Hepatic stellate cell (primary cell): ENCODE measurements at places on chromosomes 5 and 9.

DNA sequence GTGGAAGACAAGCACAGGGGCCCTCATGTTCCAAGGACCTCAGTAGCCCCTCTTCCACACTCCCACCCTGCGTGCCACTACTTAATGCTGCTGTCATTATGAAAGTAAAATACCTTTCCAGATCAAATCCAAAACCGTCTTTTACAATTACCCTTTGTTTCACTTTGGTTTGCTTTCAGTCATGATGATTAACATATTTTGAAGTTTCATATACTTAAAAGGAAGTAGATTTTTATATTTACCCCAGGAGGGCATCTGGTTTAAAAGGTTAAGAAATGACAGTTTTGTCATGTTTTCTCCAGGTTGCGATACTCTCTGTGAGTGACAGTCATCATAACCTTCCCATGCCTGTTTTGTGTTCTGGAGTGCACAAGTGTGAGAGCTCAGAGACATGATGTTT is 13.5 kb upstream of the MAP1B start:
- DNase-seq = no peak

DNA sequence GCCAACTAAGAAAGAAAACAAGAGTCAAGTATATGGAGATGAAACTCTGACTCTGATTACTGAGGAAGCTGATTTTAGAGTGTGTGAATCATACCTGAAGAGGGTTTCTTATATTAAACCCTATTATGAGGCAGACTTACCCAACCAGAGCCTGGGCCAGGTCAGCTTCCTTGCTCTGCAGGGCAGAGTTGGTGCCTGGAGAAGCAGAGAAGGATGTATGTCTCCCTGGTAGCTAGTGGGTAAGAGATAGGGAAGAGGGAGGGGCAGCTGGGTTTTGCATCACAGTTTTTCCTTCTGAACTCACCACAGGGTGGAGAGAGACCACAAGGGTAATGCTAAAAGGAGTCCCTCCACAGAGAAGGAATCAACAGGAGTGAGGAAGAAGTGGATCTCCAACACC is 104.1 kb downstream of the CMYA5 start:
- DNase-seq = no peak

DNA sequence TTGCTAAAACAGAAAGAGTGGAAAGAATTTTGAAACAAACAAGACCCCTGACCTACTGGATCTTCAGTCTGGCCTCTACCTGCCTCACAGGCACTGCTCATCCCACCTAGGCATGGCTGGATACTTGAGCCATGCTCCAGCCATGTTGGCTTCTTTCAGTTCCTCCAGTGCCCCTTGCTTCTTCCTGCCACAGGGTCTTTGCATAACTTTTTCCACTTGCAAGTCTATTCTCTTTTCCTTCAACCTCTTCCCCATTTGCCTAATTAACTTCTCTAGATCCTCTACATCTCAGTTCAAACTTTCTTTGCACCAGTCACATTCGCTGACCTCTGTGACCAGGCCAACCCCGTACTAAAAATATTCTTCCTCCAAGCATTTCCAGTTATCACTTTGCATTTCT is 50.4 kb downstream of the STARD4 start:
- no peak for DNase-seq

DNA sequence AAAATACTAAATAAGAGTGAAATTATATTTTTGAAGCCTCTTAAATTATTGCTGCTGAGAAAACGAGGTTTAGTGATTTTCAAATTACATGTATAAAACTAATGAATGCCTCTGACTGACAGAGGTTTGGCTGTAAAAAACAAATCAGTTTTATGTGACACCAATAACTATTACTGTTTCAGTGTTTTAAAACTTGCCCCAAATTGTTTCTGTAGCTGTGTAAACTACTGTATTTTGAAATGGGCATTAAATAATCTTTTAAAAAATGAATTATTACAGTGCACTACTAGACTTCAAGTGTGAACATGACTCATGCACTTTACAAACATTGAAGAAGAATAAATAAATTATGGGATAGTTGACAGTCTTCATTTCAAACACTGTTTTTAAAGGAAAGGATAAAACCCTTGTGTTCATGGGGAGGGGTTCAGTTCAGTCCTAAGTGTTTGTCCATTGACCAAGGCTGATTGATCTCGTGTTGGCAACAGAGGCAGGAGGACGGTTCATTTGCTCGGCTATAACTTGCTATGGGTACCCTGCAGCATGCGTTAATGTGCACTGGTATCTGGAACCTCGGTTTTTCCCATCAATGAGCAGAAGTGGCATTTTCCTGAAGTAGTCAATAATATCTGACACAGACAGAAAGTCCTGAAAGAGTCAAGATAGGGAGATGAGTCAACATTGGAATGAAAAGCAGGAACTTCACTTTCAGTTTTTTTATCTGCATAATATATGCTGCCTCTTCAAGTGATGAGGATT is 15.6 kb downstream of the C5orf58 start:
- no peak for DNase-seq

DNA sequence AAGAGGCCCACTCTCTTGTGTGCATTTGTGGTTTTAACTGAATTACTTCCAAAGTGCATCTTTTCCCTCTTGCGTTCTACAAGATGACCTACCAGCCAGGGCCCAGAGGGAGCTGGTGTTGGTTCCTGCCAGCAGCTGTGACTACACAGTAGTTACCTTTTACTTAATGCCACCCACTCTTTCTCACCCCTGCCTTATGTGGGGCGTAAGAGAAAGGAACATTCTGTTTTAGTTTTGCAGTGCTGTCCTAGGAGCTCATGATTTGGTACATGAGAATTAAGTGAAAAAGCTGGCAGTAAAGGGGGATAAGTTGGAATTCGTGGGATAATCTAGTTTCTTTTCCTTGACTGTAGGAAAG is 45.4 kb downstream of the RCL1 start:
- DNase-seq = no peak

- DNase-seq = no peak
Observed at GRCh38 chr5:103490030-103490739, 72.4 kb downstream of the NUDT12 start.

DNA sequence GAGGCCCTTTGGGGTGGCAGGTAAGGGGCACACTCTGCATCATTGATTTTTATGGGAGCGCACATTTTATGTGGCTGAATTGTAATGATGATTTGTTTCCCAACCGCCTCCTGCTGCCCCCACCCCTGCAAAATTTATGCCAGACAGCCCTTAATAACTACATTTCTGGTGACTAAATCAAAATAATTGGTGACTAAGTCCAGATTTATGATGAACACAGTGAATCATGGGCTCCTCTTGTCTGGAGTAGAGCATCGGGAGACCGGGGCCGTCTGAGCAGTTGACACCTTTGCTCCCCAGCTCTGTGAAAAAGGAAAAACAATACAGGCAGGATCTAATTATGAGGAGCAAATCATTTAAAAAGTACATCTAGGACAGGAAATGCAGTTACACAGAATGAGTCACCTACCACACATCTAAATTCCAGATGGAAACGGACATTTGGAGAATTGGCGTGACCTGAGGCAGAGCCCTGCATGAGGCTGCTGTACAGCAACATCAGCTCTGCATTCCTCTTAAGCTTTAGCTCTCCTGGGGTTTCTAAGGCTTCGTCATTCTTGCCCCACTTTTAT is 58.9 kb downstream of the DOCK2 start:
- DNase-seq = peak; percentile 74

DNA sequence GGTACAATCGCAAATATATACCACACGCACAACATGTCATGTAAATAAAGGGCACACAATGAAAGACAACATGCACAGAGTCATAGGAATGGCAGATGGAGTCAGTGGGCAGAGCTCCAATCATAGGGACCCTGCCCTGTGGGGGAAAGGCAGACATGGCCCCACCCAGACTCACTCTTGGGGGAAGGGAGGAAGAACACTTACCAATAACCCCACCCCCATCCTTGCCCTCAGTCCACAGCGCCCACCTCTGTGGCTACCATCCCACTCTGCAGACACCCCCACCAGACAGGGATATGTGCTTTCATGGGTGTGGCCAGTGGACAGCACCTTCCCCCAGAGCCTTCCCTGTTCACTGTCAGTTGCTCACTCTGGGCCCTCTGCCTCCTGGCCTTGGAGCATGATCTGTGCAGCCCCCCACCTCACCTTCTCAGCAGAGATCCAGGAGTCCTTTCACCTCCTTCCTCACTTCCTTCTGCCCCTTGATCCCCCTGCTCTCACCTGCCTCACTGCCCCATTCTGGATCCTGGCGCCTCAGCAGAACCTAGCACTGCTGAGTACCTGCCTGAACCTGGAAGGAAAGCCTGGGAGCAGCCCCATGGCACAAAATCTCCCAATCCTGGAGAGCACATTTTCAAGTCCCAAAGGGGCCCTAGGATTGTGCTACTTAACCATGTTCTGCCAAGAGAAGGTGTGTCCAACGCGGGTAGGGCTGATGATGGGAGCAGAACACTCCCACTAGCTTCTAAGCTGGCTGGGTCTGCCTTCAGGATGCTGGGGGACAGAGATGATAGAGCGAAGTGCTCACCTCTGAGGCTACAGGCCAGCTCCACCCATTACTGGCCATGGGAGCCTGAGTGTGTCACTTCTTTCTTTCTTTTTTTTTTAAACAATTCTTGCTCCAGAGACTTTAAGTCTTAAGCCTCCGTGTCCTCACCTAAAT is 1.5 kb upstream of the PHF19 start:
- no peak for DNase-seq

DNA sequence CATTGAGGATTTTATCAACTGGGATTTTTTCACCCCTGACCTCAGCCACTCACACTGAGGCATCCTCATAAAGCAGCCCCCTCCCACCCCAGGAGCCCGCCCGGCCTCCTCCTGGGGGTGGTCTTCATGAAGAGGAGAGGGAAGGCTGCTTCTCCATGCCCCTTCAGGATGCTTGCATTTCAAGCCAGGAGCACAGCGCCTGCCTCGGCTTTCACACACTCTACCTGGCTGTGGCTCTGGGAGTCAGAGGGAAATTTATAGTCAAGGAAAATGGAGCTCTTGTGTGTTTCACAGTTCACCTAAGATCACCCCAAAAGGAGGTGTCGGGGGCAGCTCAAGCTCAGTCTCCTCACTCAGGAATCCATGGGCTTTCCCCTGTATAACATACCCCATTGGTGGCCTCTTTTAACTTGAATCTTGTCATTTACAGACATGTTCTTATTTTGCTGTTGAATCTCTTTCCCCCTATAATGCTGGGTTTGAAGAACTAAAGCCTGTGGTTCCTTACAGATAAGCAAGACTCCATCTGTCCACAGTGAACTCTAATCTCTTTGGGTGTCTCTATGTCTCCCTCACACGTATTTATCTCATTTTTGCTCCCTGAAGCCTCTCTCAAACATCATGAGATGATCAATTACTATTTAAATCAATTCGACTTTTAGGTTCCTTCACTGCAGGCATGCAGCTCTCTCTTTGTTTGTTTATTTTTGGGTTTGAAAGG is 22.6 kb upstream of the IQGAP2 start:
- no peak for DNase-seq

DNA sequence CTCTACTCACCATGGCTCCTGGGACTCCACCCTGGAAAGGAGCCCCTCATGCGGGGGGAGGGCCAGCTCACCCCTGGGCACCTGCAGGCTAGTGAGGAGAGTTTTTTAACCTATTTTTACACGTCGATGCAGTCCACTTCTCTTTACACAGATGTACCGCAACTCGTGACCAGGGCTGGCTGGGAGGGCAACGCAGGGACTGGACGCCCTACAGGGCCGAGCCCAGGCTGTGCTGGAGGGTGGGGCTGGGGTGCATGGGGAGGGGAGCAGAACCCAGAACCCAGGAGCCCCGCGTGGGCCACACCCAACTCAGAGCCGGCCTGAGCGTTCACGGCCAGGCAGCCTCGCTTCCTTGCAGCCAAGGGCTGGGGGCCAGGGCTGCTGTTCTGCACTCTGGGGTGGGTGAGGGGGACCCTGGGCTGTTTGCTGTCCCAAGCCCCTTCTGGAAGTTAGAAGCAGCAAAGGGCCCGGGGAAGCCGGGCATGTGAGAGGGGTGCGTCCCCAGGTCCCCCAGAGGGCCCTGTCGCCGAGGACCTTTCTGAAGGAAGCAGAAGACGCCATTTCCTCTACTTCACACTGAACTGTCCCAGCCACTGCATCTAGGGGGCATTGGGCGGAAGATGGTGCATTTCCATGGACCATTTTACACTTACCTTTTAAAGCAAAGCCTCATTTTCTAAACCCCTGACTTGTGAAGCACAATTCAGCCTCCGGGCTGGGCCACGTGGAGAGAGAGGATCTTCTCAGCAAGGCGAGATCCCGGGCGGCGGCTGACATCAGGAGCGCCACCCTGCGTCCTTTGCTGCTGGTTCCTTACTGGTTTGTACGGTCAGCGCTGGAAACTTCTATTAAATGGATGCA is 90.5 kb downstream of the KCNT1 start:
- no peak for DNase-seq

- no peak for DNase-seq
Observed at GRCh38 chr5:153744751-153745150, 254.3 kb downstream of the GRIA1 start.
